ENCODE measurements at places on chromosomes 5 and 9. TPM values are rescaled to one million over a fixed set of nuclear protein-coding genes. Genes with fewer than 3 reads are reported as not detected.

GRCh38 chr5:16592255-16592654, 24.5 kb downstream of the RETREG1 start:
- DNase-seq, result no peak

DNA sequence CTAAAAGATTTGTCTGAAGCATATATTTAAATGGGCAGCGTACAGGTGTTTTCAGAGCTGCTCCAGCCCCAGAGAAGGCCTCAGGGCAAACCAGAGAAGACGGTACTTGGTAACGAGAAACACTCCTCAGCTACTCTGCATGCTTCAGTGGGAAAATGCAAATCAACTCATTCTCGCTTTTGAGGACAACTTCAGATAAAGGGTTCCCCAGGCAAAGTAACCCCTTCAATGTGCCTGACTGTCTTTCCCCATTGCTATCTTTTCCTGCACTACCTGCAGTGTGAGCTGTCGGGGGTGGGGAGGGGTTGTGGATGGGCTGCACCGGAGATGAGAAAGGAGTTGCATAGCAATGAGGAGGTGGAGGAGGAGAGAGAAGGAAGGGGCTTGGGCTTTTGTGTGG, 339.7 kb upstream of the CLINT1 start:
- no peak for DNase-seq

- no peak for DNase-seq
These were observed 2039.7 kb upstream of the WWC1 start for GRCh38 chr5:166251786-166252185.

- peak; percentile 99 for DNase-seq
These were observed at the start of gene PAIP2 for GRCh38 chr5:139341689-139342422. PAIP2 (plus strand) TSS chr5:139341854; CDS start chr5:139363785, 21,931 bp downstream.

- no peak for DNase-seq
These were observed 16.3 kb downstream of the IL5 start for GRCh38 chr5:132526974-132527564.

GRCh38 chr9:19028835-19029451, 4.1 kb downstream of the SAXO1 start:
- peak; percentile 47 for DNase-seq

- peak; percentile 29 for DNase-seq
These were observed 203.3 kb downstream of the ADAMTS12 start for GRCh38 chr5:33688526-33688925.

- DNase-seq, result no peak
These were observed 173.7 kb downstream of the CARTPT start for GRCh38 chr5:71892641-71893365.

DNA sequence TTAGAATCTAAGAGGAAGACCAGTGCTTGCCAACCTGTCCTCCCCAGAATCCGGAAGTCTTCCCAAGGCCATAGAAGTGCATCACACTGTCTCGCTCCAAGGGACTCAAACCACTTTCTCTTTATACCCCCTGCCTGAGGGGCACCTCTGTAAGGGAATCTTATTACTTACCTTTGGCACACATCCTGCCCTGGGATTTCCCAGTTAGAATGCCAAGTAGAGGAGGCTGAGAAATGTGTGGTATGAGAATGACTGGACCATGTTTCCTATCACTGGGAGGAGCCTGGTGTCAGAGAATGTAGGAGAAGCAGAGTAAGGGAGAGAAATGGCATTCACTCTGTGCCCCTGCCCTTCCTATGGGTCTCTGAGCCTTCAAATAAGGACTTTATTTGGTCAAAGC, 85.8 kb downstream of the AOPEP start:
- DNase-seq, result no peak

- no peak for DNase-seq
These were observed 71.2 kb upstream of the PARP8 start for GRCh38 chr5:50595199-50595598.

GRCh38 chr9:128729302-128729701, 5.4 kb upstream of the ZDHHC12 start:
- no peak for DNase-seq

DNA sequence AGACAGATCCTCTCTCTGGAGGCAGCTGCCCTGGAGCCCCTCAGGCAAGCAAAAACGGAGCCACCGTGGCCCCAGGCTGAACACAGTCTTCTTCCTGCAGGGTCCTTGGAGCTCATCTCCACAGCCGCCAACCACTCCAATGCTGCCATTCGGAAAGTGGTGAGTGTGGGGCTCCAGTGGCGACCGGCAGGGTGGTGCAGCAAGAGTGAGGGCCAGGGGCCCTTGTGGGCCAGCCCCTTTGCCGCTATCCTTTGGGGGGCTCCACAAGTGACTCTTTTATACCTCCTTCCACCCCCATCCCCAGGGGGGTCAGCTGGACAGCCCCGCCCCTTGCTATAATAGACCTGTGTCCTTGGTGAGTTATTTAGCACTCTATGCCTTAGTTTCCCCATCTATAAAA, 47.4 kb upstream of the SUSD3 start:
- DNase-seq, result no peak

Gene IFNW1
- polyA plus RNA-seq, result not detected

Gene ENTPD8
- not detected for polyA plus RNA-seq

Gene SLC6A18
- polyA plus RNA-seq, result not detected

Gene FGFR4
- polyA plus RNA-seq, result 0.46 TPM

Gene CTXN3
- not detected for polyA plus RNA-seq

Gene WDR38
- 0.07 TPM for polyA plus RNA-seq
